ENCODE measurements at places on chromosomes 4 and X.

DNA sequence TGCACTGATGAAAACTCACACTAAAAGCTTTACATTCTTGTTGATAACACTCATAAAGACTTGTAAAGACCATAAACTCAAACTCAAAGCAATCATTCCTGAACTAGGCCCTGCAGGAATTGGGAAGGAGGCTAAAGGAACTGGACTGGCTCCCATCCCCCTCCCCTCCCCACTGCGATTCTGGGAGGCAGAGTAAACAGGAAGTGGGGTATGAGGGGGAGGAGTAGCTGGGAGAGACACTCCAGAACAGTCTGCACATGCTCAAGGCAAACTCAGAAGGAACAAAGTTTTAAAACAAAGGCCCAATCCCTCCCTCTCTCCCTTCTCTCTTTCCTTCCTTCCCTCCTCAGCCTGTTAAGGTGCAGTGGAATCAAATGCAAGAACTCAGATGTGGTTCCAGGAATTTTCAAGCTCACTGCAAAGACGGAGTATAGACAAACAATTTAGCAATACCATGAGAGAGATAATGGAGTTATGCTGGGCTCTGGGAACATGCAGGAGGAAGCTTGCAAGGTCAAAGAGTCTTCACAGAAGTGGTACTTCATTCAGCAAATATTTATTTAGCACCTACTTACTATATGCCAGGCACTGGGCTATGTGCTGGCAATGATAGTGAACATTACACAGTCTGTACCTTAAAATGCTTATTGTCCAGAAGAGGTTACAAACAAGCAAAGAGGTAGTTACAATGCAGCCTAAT, 15.9 kb downstream of the MID1IP1 start:
- no peak for DNase-seq

DNA sequence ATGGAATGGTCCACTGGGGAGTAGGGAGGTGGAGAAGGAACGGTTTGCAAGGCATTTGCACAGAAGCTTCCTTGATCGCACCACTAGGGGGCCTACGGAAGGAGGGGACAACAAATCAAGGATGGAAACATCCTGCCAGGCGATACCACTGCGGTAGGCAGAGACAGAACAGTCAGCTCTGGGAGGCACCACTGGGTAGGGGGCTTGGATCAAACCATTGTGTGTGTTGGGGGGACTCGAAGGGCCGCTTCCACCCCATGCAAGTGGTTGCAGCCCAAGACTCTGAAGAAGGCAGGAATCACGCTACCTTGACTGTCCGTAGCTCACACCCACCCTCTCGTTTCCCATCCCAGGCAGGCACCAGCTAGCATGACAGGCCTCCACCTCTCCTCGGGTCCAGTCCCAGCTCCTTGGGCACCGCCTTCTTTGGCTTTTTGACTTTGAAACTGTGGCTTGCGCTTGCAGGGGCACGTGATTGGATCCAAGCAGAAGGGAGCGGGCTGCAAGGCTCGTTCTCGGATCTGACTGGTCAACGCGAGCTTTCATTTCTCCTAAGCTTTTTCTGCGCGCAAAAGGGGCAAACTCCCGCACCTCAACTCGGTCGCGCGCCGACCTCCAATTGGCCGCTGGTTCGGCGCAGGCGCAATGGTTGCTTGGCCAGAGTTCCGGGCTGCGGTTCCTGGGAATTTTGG, 28.4 kb downstream of the GAGE1 start:
- DNase-seq, result peak; percentile 38

- no peak for DNase-seq
Observed at GRCh38 chrX:45385757-45386156, 185.1 kb upstream of the DIPK2B start.

DNA sequence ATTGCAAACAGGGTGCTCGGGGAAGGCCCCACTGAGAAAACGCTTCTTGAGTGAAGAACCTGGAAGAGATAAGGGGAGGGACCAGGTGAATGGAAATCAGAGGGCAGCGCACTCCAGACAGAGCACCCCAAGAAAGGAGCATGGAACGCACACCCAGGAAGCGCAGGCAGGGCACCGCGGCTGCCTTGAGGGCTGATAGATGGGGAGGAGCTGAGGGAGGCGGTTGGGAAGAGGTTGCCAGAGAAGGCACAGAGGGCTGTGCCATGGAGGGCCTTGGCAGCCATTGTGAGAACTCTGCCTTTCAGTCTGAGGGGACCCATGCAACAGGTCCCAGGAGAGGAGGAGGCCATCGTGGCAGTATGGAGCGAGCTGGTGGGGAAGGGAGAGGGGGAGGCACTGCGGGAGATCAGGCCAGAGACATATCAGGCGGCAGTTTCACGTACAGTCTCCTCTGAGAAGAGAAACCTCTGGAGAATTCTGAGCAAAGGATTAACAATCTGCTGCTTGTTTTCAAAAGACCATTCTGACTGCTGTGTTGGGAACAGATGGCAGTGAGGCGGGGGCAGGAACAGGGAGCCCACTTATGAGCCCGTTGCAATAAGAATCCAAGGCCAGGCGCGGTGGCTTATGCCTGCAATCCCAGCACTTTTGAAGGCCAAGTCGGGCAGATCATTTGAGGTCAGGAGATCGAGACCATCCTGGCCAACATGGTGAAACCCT, 83.7 kb downstream of the PCYT1B start:
- no peak for DNase-seq

GRCh38 chr4:168577624-168578023, 80.8 kb downstream of the PALLD start:
- no peak for DNase-seq

DNA sequence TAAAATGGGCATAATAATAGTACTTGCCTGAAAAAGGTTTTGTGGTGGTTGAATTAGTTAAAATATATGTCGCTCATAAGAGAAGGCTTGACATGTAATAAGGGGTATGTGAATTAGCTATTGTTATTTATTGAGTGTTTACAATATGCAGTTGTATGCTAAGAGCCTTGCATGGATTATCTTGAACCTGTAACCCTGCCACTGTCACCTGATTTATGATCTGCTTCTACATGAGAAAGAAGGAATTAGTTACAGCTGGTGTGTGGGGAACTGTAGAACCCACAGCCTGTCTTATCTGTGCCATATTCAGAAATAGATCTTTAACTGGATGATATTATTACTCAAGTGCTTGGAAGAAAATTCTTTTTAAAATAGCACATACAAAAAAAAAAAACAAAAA, 227.7 kb downstream of the LDB2 start:
- DNase-seq, result no peak

GRCh38 chr4:188778905-188779304, 639.7 kb downstream of the TRIML1 start:
- DNase-seq, result no peak

DNA sequence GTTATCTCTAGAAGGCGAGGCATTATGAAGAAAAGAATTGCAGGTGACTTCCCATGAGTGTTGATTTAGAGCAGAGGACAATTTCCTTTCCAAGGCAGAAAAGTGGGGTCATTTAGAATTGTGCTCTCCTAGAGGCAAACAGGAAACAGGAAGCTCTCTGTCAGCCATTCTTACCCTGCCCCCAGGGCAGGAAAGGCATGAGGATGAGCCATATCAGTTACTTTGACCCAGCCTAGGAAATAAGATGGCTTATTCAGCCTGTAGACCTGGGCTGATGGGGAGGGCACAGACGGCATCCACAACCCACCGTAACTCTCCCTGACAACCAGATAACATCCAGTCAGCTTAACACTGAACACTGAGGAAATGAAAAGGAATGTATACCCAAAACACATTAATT, 88.8 kb upstream of the KDR start:
- no peak for DNase-seq

GRCh38 chr4:82747686-82748575, 50.7 kb downstream of the SCD5 start:
- DNase-seq, result no peak

- peak; percentile 8 for DNase-seq
Observed at GRCh38 chrX:118225711-118226428, 109.3 kb upstream of the KLHL13 start.

DNA sequence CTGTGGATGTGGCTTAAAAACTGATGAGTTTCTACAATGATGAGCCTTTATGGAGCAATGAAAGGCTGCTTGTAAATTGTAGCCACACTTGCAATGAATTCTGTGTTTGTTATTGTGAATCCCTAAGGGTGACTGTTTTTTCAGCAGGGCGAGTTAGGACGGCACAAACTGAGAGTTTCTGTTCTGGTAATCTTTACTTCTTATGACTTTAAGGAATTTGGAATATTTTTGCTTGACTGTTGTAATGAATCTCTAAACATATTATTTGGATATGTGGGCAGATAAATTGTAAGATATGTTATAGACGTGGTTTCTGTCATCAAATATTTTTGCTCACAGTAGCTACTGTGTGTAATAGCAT, 22.2 kb downstream of the RBPJ start:
- DNase-seq, result no peak

- DNase-seq, result no peak
Observed at GRCh38 chr4:128675083-128675482, 134.4 kb upstream of the JADE1 start.

DNA sequence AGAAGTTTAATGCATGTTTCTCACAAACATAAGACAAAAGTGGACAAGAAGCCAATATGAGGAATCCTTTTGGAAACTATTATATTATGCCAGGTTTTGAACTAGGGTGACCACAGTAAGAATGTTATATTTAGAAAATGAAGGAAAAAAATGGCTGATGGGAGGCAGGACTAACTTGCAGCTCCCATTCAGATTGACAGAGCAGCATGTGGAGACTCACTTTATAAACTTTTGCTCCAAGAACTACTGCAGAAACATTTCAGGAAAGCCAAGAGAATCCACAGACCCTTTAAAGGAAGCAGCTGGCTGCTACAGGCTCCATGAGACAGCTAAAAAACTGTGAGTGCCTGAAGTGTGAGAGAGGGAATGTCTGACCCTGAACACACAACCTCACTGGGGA, 738.6 kb upstream of the GRIA3 start:
- DNase-seq, result no peak

- DNase-seq, result no peak
Observed at GRCh38 chr4:125115476-125115875, 199.3 kb upstream of the FAT4 start.

DNA sequence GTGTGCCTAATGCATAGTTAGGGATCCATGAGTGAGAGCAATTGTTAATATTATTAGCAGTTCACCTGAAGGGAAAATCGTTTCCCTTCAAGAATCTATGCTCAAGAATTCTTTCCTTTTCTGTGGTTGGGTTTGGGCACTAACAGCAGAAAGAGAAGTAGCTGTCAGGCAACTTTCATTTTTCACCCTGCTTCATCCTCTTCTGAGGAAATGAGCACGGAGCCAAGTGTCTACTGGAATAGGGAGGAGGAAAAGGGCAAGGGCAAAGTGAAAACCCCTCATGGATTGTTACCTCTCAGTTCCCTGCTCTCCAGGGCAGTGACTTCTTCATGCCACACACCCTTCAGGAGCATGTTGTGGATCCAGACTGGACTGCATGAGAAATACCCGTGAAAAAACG, 2.6 kb upstream of the HPGDS start:
- DNase-seq, result no peak

All from hematopoietic multipotent progenitor cell treated with erythropoietin and hydrocortisone succinate and interleukin-3 and kit ligand, for 8 days (in vitro differentiated cells).